ENCODE measurements at places on chromosomes 1 and 21. TPM values are rescaled to one million over a fixed set of nuclear protein-coding genes. Genes with fewer than 3 reads are reported as not detected.

- no peaks in the 10 kb centered on the region for H3K36me3 ChIP-seq
- H3K27me3 ChIP-seq = no peaks in the 10 kb centered on the region
- peak overlapping the region; percentile 10 for H3K4me3 ChIP-seq
- H3K27ac ChIP-seq = no peak overlapping the region
- peaks cover 5% of the 10 kb centered on the region for H3K4me1 ChIP-seq
These were observed 28.1 kb downstream of the AHDC1 start for GRCh38 chr1:27575840-27576331.

- no peak for DNase-seq
- no peak overlapping the region for H3K27ac ChIP-seq
- peaks cover 2% of the 10 kb centered on the region for H3K36me3 ChIP-seq
- no peaks in the 10 kb centered on the region for H3K4me1 ChIP-seq
- H3K27me3 ChIP-seq = no peaks in the 10 kb centered on the region
- H3K4me3 ChIP-seq = no peak overlapping the region
These were observed 131.3 kb downstream of the RGS7 start for GRCh38 chr1:241225741-241226140.

- H3K27ac ChIP-seq = no peak overlapping the region
- peaks cover 5% of the 10 kb centered on the region for H3K4me1 ChIP-seq
- H3K4me3 ChIP-seq = no peak overlapping the region
- peak; percentile 39 for DNase-seq
These were observed 41.7 kb downstream of the CD55 start for GRCh38 chr1:207362962-207363860.

GRCh38 chr21:46078978-46079351 is 18.9 kb upstream of the COL6A2 start:
- H3K4me3 ChIP-seq = no peak overlapping the region
- H3K27ac ChIP-seq = no peak overlapping the region
- no peaks in the 10 kb centered on the region for H3K4me1 ChIP-seq

GRCh38 chr1:112393631-112393974 is 2.4 kb upstream of the CTTNBP2NL start:
- peaks cover 11% of the 10 kb centered on the region for H3K27me3 ChIP-seq
- no peak overlapping the region for H3K27ac ChIP-seq
- no peak overlapping the region for H3K4me3 ChIP-seq
- peaks cover 25% of the 10 kb centered on the region for H3K4me1 ChIP-seq

GRCh38 chr1:179095377-179095776 is 13.5 kb downstream of the TOR3A start:
- peaks cover 25% of the 10 kb centered on the region for H3K36me3 ChIP-seq
- H3K27ac ChIP-seq = no peak overlapping the region
- DNase-seq = no peak
- no peaks in the 10 kb centered on the region for H3K27me3 ChIP-seq
- H3K4me3 ChIP-seq = no peak overlapping the region

DNA sequence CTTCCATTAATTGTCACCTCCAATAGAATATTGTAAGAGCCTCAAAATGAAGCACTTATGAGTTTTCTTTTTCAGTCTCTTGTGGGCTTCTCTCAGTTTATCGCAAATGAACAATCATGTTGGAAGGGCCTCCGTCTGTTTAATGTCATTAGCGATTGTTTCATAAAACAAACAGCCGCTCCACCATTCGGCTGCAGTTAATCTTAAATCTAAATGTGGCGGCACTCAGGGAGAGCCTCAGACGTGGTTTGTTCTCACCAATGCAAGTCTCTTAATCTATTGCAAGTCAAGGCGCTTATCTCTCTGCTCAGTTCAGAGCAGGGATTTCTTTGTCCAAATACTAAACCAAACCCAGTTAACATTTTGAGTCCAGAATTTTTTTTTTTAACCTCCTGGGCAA is 34.9 kb upstream of the ESRRG start:
- H3K4me3 ChIP-seq = no peak overlapping the region
- no peaks in the 10 kb centered on the region for H3K4me1 ChIP-seq
- H3K27ac ChIP-seq = no peak overlapping the region
- no peaks in the 10 kb centered on the region for H3K36me3 ChIP-seq
- no peaks in the 10 kb centered on the region for H3K27me3 ChIP-seq

- peaks cover 22% of the 10 kb centered on the region for H3K36me3 ChIP-seq
- no peaks in the 10 kb centered on the region for H3K4me1 ChIP-seq
- H3K4me3 ChIP-seq = no peak overlapping the region
- no peak overlapping the region for H3K27ac ChIP-seq
- DNase-seq = no peak
These were observed 45.3 kb downstream of the KCTD3 start for GRCh38 chr1:215612391-215612790.

- peaks cover 32% of the 10 kb centered on the region for H3K36me3 ChIP-seq
- no peak for DNase-seq
- H3K27ac ChIP-seq = peak overlapping the region; percentile 89
- no peaks in the 10 kb centered on the region for H3K27me3 ChIP-seq
These were observed 23.8 kb downstream of the C21orf91 start for GRCh38 chr21:17795146-17796036.

DNA sequence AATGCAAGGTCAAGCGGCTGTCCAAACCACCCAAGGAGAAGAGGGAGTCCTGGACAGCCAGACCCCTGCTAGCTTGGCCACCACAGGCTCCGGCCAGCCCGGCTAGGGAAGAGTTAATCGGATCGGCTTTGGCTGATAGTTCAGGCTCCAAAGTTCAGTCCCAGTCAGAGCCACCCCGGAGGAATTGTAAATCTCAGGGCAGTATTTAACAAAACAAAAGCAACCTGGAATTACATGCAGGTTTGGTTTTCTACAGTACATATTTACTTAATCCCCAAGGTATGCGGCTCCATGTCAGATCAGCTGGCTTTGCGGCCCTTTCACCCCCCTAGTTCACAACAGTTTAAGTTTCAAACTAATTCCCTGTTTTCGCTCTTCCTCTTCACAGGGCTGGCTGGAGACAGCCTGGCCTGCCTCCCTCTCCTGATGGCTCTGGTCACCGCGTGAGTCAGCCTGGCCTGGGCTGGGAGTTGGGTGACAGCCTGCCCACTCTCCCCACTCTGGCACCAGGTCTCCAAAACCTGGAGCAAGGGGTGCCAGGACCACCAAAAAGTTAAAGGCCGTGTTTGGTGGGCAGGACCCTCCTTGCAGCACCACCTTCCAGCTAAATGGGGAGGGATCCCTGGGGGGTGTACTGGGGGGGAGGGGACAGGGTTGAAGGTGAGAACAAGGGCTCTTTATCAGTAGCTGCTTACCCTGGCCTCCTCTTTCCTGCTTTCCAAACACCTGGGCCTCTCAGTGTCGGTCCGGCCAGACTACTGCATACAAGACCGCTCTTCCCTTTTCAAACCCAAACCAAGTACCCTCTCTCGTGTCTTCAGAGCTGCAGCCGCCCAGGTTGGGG is 1.9 kb downstream of the DHRS3 start:
- peak; percentile 34 for DNase-seq
- H3K4me1 ChIP-seq = peaks cover 68% of the 10 kb centered on the region
- H3K27ac ChIP-seq = peak overlapping the region; percentile 97
- peaks cover 18% of the 10 kb centered on the region for H3K36me3 ChIP-seq

Gene HES4
- 4.1 TPM for total RNA-seq

Gene OR2T2
- not detected for total RNA-seq

Gene OR2L2
- total RNA-seq = not detected

Gene LHX4
- total RNA-seq = not detected

Gene ABCD3
- total RNA-seq = 29.2 TPM

Gene TBX15
- total RNA-seq = not detected

Gene GOLT1A
- not detected for total RNA-seq

Data from activated naive CD4-positive, alpha-beta T cell treated with anti-CD3 and anti-CD28 coated beads for 36 hours (primary cell).